ENCODE measurements at places on chromosomes 6 and 20.

DNA sequence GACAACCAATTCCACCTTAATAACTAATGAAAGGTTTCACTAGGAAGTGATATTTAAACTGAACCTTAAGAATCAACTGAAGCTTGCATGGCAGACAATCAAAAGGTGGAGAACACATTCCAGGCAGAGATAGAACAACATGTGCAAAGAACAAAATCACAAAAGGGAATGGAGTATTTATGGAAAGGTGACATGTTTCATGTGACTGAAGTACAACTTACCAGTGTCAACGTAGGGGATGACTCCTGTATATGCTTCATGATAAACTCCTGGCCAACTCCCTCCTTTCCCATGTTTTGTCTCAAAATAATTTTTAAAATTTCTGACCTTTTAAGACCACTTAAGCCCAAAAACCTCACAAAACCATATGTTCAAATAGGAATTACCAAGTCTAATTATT lies 6.6 kb downstream of the PLN start:
- no peak for DNase-seq

DNA sequence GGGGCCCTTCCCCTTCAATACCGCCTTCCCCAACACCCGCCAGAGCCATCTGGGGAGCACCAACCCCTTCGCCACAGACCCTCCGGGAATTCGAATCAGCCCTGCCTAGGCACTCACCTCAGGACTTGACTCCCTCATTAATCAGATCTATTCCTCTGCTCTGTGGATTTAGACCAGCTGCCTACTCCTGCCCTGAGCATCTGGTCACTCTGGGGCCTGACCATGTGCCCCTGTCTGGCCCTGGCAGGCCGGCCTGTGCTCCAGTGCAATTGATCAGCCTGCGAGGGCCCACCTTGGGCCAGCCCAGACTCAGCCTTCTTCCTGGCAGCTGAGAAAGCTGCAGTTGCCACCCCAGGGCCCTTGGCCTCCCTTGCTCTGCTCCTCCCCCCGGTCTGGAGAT lies 46.0 kb downstream of the GRM4 start:
- DNase-seq, result no peak

DNA sequence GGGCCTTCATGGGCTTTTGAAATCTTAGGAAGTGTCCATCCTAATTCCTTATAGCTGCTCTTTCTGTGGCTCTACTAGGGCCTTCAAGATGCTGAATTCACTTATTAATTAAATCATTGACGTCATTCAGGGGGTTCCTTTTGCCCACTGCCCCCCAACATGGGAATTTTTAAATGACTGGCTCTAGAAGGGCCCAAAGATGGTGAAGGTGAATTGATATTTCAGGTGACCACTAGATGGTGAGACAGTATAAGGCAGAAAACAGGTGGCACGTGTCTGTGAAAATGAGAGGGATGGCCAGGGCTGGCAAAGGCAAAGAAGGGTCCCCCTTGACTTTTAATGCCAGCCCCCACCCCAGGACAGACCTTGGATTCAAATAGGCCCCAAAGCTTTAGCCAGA lies 11.8 kb downstream of the GNAS start:
- DNase-seq, result no peak

DNA sequence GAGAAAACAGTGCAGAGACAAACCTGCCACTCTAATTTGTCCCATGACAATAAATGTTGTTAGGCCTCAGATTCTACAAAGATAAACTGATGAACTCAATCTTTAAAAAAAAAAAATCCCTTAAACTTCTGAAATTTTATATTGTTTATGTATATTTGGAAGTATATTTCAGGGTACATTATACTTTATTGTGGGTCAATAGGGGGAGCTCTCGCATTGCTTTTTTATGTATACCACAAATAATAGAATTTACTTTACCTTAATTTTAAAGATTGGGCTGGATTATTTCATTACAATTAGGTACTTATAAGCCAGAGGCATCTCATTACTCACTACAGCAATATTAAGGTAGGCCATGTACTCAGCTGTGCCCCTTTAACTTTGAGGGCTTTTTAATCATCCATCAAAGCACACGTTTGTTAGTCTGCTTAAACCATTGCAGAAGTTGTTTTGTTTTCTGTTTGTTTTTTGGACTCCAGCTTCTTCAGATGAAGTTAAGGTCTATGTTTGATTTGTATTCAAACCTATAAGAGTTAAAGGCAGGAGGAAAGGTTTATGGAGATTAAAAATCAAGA lies 56.3 kb upstream of the EYA4 start:
- no peak for DNase-seq

DNA sequence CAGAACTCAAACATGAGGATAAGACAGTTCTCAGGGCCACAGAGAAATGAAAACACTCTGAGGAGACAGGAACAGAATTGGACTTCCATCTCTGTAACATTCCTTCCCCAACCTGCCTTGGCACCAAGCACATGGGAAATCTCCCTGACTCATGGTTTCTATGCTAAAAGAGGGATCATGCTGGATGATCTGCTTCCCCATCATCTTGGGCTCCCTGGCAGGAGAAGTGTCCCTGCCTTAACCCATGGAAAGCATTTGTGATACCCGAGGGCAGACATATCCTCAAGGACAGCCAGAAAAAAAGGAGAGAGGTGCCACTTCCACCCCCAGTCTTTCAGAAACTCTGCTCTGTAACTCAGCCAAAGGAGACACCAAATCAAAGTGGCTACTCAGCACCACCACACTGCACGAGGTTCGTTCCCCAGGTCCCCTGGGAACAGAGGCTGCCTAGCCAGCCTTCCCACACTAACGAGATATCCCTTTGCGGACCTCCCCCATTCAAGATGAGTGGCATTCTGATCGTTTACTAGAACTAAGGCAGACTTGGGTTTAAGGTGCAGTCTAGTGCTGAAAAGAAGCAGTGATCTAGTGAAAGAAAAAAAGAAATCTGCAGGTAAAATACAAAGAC lies 34.8 kb downstream of the BLOC1S5 start:
- DNase-seq, result no peak

DNA sequence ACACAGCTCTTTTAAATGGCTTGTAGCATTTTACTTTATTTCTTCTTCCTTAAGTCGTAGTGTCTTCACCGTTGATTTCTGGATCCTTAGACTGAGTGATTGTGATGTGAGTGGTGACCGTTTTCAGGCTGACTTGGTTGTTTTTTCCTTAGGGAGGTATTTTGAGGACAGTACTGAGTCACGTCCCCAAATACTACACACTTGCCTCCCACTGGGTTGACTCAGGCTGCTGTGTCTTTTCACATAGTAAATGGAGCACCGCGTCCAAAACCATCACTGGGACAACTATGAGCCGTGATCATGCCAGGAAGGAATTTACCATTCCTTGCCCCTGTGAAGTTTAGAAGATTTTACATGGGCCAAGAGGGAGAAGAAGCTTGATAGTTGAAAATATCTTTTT lies 174.1 kb downstream of the FARS2 start:
- no peak for DNase-seq

DNA sequence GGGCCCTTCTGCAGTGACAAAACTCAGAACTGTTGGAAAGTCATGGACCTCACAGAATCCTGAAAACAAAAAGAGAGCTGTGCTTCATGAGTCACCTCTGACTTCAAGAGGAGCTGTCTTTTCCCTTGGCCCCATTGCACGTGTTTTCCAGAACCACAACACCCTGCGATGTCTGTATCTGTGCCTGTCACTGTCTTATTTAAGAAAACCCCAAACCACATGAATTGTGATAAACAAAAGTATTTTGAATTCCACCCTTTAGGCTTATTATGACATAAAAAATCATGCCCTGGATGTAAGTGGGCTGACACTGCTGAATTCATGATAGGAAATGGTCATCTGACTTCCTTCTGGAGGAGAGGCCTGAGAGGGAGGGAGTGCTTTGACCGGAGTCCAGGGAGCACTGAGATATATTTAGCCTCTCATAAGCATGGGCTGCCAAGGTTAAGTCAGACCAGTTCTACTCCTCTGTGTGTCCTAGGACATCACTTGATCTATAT lies 96.4 kb upstream of the DUSP22 start:
- DNase-seq, result no peak

DNA sequence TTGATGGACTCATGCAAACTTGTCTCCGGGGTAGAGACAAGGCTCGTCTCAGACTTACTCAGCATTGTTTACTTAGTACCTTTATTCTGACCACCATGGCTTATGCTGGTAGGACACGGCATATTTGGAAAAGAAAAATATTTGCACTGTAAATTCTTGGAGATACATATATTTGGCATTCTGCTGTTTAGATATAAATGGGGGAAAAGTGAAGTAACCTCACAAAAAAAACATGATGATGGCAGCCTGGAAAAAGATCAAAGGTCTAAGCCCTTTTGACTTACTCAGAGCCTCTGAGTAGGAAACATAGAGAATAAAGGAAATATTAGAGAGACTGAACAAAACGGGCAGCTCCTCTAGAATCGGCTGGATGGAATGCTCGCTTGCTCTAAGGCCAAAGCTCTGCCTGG lies 32.5 kb downstream of the PDE10A start:
- DNase-seq, result no peak

- peak; percentile 86 for DNase-seq
These were observed 616 bp downstream of the TUBB start for GRCh38 chr6:30720738-30721197.

DNA sequence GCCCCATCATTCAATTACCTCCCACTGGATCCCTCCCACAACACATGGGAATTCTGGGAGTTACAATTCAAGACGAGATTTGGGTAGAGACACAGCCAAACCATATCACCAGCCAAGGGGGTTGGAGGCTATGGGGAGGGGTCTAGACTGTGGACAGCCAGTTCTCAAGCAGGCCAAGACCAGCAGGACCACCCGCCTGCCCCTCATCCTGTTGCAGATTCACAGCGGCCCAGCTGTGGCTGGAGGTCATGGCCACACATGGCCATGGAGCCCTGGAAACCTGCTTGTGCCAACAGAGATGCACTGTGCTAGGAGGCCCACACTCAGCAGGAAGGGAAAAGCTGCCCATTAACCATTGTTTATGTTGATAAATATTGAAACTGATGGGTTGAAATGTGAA lies 240.5 kb downstream of the TTLL2 start:
- no peak for DNase-seq

DNA sequence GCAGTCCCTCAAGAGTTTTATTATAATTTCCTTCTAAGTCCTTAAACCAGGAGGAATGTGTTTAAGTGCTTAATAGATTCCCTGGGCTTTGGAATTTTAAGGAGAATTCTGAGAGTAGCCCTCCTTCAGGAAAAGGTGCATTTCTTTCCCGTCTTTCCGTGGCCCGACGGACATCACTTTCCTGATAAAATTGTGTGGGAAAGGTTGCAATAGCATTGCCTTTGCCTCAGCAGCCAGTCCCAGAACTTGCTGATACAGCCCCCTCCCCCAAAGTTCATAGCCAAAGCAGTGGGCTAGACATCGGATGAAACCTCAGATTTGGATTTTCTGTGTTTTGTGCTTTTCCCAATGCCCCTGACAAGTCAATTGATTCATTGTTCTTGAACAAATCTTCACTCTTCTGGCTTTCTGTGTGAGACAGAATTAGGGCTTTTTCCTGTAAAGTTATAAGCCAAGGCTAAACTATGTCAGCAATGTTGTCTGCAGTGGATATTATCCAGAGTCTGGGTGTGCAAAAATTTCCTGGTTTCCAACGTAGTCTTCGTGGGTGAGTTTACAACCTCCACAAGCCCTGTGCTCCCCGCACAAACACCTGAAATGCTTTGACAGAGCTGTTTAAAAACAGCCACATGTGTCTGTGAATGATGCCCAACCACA lies 1.1 kb upstream of the SMOC2 start:
- no peak for DNase-seq

- DNase-seq, result no peak
These were observed 45.1 kb downstream of the SYTL3 start for GRCh38 chr6:158694913-158695312.

DNA sequence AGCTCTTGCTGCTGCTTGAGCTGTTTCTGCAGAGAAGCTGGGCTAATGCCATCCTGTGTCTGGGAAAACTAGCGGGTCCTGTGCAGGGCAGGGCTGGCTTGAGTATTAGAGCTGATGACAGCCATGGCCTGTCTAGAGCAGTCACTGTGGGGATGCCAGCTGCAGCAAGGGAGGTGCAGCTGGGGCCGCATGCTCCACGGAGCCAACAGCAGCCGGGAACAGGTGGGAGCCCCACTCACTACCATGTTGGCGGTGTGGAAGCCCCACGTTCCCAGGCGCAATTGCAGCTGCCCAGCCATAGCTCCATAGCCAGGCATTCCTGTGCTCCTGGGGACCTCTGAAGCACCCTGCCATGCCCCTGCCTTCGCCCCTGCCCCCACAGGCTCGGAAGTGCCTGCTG lies 212.9 kb downstream of the TFAP2C start:
- no peak for DNase-seq

GRCh38 chr6:89567630-89568390 lies 70.7 kb downstream of the LYRM2 start:
- DNase-seq, result no peak

GRCh38 chr6:40125680-40126394 lies 191.6 kb upstream of the MOCS1 start:
- no peak for DNase-seq

DNA sequence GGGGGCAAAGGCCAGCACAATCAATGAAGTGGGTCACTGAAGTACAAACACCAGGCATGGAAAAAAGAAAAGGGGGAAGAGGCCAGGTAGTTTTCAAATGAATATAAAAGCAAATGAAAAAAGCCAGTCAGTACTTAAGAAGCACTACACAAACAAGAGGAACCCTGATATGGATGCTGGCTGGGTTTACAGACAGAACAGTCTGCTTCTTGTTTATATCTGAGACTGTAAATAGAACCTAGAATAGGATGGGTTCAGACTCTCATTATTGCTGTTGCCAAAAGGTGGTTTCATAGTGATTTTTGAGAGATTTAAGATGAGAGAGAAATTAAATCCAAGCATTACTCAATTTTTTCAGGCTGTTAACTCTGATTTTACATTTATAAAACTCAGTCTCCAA lies 24.1 kb downstream of the USP45 start:
- no peak for DNase-seq

- DNase-seq, result no peak
These were observed 32.6 kb upstream of the TBC1D7 start for GRCh38 chr6:13360671-13361540.

GRCh38 chr6:129662406-129662766 lies 47.6 kb downstream of the ARHGAP18 start:
- no peak for DNase-seq

DNA sequence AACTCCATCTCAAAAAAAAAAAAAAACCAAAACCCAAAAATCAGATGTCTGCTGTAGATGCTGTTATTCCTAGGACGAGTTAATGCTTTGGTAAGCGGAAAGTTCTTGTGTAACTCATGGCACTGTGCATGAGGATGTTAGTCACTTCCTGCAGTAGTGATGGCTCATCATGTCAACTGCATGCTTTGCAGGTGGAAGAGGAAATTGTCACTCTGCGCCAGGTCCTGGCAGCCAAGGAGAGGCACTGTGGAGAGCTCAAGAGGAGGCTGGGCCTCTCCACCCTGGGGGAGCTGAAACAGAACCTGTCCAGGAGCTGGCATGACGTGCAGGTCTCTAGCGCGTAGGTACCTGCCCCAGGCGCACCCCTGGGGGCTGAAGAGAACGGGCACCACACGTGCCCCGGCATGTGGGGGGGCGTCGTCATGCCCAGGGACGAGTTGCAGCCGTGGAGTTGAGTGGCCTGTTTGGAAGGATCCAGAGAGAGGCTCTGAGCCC lies 8.5 kb downstream of the TPD52L2 start:
- DNase-seq, result peak; percentile 90
